ENCODE measurements at places on chromosomes 2 and 18. TPM values are rescaled to one million over a fixed set of nuclear protein-coding genes. Genes with fewer than 3 reads are reported as not detected.

DNA sequence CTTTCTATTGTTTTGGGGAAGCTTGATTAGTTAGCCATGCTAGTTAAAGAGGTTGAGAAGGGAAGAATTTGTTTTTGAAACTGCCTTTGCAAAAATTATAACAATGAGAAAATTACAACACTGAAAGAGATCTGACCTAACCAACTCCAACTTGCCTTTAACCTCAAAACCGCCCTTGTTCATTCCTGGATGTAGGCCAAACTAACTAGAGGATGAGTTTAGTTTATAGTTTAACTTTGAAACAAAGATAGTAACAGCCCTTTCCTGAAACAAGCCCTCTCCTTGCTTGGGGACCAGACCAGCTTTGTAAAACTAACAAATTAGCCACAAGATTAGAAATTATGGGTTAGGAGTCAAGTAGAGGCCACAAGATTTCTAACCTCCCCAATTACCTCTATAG is 713.9 kb downstream of the CPS1 start:
- no peak for DNase-seq

ACVR1 gene
- 31.5 TPM for total RNA-seq

KCNG3 gene
- 0.33 TPM for total RNA-seq

CDH19 gene
- 0.64 TPM for total RNA-seq

KCNE4 gene
- total RNA-seq = 26.2 TPM
